ENCODE measurements at places on chromosomes 7 and 10. TPM values are rescaled to one million over a fixed set of nuclear protein-coding genes. Genes with fewer than 3 reads are reported as not detected.

OLAH gene
- total RNA-seq, result 1.0 TPM

- H3K27ac ChIP-seq, result no peak overlapping the region
- DNase-seq, result no peak
- no peaks in the 10 kb centered on the region for H3K36me3 ChIP-seq
- H3K4me1 ChIP-seq, result no peaks in the 10 kb centered on the region
- peaks cover 4% of the 10 kb centered on the region for H3K27me3 ChIP-seq
- no peak overlapping the region for H3K4me3 ChIP-seq
These were observed 265.9 kb upstream of the YAE1 start for GRCh38 chr7:39300276-39300675.

- DNase-seq, result no peak
- no peaks in the 10 kb centered on the region for H3K36me3 ChIP-seq
- H3K27ac ChIP-seq, result no peak overlapping the region
- H3K4me3 ChIP-seq, result no peak overlapping the region
- peaks cover 10% of the 10 kb centered on the region for H3K4me1 ChIP-seq
These were observed 133.1 kb upstream of the PPP1R3A start for GRCh38 chr7:114051871-114052331.

GRCh38 chr7:95980167-95980566 is 207.8 kb downstream of the DYNC1I1 start:
- H3K27ac ChIP-seq, result no peak overlapping the region
- no peak overlapping the region for H3K4me3 ChIP-seq
- no peak for DNase-seq
- H3K4me1 ChIP-seq, result no peaks in the 10 kb centered on the region

DNA sequence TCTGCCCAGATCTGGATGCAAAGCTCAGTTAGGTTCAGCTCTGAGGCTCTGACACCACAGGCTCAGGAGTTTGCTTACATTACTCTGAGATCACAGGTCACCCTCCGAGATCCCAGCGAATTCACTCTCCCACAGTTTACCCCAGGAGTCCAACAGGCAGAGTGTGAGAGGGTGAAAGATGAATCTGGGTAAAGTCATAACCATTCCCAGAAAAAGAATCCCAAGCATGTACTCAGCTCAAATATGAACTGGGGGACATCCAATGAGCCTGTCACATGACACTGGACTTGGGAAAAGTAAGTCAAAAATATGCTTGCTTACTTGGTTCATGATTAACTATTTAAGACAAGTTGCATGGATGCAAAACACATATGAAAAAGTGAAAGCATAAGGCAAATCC is 110.3 kb upstream of the ARID5B start:
- peaks cover 17% of the 10 kb centered on the region for H3K4me1 ChIP-seq
- no peak overlapping the region for H3K4me3 ChIP-seq
- no peaks in the 10 kb centered on the region for H3K36me3 ChIP-seq
- H3K27ac ChIP-seq, result no peak overlapping the region

GRCh38 chr10:22992075-22992474 is 64.2 kb downstream of the ARMC3 start:
- H3K27me3 ChIP-seq, result peaks cover 19% of the 10 kb centered on the region
- H3K27ac ChIP-seq, result peak overlapping the region; percentile 56
- DNase-seq, result peak; percentile 60
- H3K4me3 ChIP-seq, result no peak overlapping the region
- H3K36me3 ChIP-seq, result no peaks in the 10 kb centered on the region

- H3K27me3 ChIP-seq, result no peaks in the 10 kb centered on the region
- no peak overlapping the region for H3K4me3 ChIP-seq
- no peak overlapping the region for H3K27ac ChIP-seq
- H3K4me1 ChIP-seq, result no peaks in the 10 kb centered on the region
- DNase-seq, result no peak
- no peaks in the 10 kb centered on the region for H3K36me3 ChIP-seq
These were observed 82.9 kb downstream of the FAM13C start for GRCh38 chr10:59279476-59279875.

GRCh38 chr10:117621795-117622420 is 79.4 kb downstream of the EMX2 start:
- H3K4me1 ChIP-seq, result no peaks in the 10 kb centered on the region
- H3K4me3 ChIP-seq, result no peak overlapping the region
- peaks cover 13% of the 10 kb centered on the region for H3K27me3 ChIP-seq
- no peak overlapping the region for H3K27ac ChIP-seq
